ENCODE measurements at places on chromosomes 16 and 17.

- no peak for DNase-seq
Observed at GRCh38 chr16:35146031-35146710, 1686.8 kb downstream of the TP53TG3F start.

- no peak for DNase-seq
Observed at GRCh38 chr17:68302666-68303065, 11.4 kb downstream of the ARSG start.

GRCh38 chr16:11088074-11088730, 143.8 kb downstream of the CLEC16A start:
- no peak for DNase-seq

GRCh38 chr17:45021607-45022287, 29.7 kb downstream of the DCAKD start:
- DNase-seq: peak; percentile 69

DNA sequence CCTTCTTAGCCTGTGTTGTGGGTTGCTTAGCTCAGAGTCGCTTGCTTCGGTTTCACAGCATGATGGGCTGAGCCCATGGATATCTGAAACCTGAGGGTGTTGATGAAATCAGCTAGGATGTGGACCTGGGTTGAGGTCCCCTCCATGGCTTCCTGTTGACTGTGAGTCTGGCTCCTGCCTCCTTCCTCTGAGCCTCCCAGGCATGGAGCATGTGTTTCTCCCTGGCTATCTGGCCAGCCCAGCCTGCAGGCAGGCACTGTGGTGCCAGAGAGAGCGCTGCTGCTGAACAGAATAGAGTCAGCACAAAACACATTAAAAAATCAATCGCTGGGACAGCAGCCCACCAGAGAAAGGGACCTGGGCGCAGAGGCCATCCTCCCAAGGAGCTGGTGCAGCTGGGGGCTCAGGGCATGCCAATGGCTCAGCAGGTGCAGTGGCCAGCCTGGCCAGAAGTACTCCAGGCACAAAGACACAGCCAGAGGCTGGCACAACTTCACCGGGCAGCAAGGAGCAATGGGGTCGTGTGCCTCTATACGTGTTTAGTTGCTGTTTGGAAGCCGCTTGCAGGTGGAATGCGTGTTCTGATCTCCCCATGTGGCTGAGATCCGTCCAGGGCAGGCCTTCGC, 28.3 kb upstream of the GPRC5C start:
- no peak for DNase-seq

- peak; percentile 56 for DNase-seq
Observed at GRCh38 chr16:46974352-46974751, 878 bp upstream of the DNAJA2 start.

DNA sequence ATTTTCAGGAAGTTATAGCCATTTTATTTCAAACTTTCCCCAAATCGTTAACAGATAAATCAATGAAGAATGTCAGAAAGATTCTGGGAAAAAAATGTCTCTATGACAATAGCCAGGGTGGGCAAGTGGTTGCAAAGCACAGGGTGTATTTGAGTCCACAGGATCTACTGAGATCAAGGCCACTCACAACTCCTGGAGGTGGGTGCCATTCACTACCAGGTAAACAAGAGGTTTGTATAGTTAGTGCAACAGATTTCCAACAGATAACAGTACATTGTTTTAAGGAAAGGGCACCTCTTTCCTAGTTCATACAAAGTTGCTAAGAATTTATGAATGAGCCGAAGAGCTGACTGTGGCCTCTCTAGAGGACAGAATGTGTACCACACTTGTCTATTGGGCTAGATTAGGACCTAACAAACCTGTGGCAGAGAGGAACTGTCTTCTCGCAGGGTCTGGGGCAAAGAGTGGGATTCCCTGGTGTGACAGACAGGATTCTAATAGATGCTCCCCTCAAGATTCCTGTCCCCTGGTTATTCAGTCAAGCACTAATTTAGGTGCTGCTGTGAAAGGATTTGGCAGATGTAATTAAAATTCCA, 52.0 kb upstream of the ZNF629 start:
- no peak for DNase-seq

GRCh38 chr17:65074778-65075250, 18.3 kb upstream of the GNA13 start:
- no peak for DNase-seq
